Hematopoietic multipotent progenitor cell treated with erythropoietin and hydrocortisone succinate and interleukin-3 and kit ligand, for 8 days (in vitro differentiated cells): ENCODE measurements at places on chromosomes 2 and 18.

- no peak for DNase-seq
Measured at GRCh38 chr2:117786520-117786919, 28.0 kb upstream of the DDX18 start.

GRCh38 chr2:71850306-71850801, 297.3 kb downstream of the CYP26B1 start:
- no peak for DNase-seq

DNA sequence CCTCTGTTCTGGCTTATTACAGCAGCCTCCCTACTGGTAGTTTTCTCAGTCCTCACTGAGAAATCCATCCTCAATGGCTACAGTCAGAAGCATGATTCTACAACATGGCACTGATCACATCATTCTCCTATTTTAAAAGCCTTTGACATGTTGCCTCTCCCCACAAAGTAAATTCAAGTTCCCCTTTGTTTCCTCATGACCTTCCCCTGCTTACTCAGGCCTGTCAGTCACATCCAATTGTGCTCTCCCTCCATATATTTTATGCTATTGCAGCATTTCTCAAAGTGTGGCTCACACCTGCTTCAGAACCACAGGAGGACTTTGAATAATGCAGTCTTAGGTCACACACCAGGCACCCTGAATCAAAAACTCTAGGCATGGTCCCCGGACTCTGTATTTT, 124.6 kb downstream of the SPOPL start:
- no peak for DNase-seq

DNA sequence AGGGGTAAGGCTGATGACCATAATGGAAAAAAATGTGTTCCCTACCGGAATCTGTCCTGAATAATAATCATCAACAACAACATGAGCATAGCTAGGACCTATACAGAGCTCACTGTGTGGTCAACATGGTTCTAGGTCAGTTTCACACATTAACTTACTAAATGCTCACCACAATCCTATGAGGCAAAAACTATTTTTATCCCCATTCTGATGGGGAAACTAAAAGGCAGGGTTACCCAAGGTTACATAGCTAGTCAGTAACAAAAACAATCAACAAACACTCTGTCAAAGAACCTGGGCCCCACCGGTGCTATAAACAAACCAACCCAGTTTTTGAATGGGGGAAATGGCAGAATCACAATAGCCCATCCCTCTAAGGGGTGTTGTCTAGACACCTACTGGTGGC, 40.1 kb downstream of the AOX1 start:
- DNase-seq: no peak

GRCh38 chr2:222792001-222792611, 68.7 kb upstream of the ACSL3 start:
- no peak for DNase-seq
